ENCODE measurements at places on chromosomes 7 and 10.
A peak's percentile ranks its signal among the peaks of the same experiment; 100 is the strongest.

DNA sequence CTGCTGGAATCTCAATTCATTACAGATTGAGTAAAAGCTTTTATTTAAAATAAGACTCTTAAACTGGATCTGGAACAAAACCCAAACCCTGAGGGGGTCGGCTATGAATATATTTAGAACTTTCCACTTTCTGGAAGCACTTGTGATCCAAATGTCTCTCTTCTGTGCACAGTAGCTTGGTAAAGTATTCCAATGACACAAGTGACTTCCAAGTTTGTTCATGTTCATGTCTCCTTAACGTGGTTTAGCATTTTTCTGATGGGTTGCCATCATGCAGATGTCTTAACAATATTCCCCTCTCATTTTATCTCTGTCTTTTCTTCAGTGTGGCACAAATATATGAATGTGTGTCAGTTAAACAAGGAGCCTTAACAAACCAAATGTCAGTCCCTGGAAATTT, 191.9 kb upstream of the SORCS1 start:
- DNase-seq, result no peak

GRCh38 chr10:103058034-103058433, 135.0 kb downstream of the NT5C2 start:
- no peak for DNase-seq

- DNase-seq, result no peak
Measured at GRCh38 chr7:538764-539685, 19.4 kb upstream of the PDGFA start.

- DNase-seq, result no peak
Measured at GRCh38 chr10:93368210-93368609, 113.9 kb downstream of the MYOF start.

DNA sequence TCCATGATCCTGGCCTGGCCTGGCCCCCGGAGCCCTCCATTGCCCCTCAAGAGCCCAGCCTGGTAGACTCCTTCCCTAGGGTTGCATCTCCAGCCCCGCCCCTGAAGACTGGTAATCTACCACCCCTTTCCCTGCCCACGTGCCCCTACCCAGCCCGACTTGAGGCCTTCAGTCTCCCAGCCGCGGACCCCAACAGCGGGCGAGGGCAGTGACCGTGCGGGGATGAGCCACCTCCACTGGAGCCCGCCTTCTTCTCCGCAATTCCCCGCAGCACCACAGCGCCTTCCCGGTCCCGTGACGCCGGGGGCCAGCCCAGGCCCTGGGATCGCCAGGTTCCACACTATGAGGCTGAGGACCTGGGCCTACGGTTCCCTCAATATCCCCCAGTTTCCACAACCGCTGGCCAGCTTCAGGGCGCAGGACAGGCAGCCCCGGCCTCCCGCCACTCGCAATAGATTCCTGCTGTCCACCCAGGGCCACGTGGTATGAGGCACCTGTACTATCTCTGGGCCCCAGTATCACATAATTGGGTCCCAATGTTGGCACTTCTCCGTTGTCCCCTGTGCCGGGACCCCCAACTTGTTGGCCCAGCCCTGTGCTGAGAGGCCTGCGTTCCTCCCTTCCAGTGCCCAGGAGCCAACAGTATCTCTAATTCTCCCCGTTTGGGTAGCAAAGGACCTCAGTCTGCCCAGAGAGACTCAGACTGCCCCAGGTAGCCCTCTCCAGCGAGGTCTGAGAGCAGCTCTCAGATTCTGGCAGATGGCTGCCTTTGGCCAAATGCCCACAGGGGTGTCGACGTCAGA, 1.1 kb upstream of the GPRIN2 start:
- peak; percentile 14 for DNase-seq
